Stimulated activated naive CD8-positive, alpha-beta T cell treated with anti-CD3 and anti-CD28 coated beads, Interleukin-15, Interleukin-2, amounts not matched to agents 100 U/mL and 50 U/mL, for 24 hours (primary cell): ENCODE measurements at places on chromosomes 1 and 21.
A peak's percentile ranks its signal among the peaks of the same experiment; 100 is the strongest.

- DNase-seq: peak; percentile 53
These were observed 11.0 kb upstream of the TNFRSF8 start for GRCh38 chr1:12052008-12052573.

- DNase-seq: no peak
These were observed 4.7 kb downstream of the UBR4 start for GRCh38 chr1:19205403-19205802.

- DNase-seq: no peak
These were observed 20.5 kb upstream of the NRDC start for GRCh38 chr1:51899022-51899421.

DNA sequence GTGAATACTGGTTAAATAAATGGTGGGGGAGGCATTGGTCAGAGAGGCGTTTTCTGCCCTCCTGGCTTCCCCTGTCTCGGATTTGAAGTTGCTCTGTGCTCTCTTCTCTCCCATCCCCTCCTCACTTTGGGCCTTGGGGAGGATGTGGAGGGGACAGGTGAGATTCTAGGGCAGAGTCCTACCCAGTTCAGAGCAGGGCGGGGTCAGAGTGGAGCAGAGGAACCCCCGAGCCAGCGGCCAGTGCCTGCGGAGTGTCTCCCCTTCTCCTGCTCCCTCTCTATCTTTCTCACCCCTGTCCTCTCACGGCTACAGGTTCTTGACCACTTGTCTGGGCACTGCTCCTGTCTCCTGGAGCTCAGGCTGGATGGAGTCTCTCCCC, 8.1 kb downstream of the KNCN start:
- DNase-seq: no peak

DNA sequence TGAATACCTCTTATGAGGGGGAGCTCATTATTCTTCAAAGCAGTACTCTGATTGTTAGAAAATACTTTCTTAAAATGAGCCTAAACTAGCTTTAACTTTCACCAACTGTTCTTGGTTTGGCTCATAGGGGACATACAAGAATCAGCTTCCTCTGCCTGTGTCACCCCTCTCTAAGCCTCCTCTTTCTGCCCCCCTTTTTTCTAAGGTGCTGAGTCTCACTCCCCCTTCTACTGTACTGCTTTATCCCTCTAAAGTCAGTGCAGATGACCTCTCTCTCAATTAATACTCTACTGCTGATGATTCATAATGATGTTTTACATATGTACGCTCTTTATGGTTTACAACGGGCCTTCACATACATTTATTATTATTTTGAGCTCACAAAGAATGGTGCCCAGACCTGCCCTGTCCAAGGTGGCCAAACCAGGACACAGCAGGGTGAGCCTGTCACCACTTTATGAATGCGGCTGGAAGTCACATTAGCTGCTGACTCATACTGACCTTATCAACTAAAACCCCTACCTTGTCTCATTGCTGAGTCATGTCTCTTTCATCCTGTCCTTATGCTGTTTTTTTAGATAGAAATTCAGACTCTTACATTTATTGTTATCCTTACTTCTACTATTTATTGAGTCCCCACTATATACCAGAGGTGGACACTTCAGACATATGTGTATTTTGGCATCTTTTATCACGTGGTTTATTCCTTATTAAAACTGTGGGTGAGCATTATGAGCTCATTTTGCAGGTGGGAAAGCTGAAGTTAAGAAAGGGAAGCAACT, 126.9 kb downstream of the RNF220 start:
- no peak for DNase-seq

- peak; percentile 66 for DNase-seq
These were observed 2.1 kb upstream of the AHDC1 start for GRCh38 chr1:27605796-27606707.

DNA sequence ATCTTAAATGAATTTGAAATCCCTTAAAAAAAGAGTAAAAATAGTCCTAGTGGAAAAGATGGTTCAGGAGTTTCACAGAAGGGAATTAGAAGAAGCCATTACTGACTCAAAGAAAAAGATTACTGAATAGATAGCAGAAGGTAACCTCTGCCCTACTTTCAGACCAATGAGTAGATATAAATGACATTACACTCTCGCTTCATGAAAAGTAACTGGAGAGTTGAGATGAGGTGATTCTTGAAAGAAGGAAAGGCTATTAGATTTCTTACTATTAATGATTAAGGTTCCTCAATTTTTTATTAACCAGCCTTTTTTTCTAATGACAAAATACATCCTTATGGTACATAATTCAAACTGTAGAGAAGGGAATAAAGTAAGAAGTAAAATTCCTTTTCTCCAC, 28.3 kb downstream of the CCN1 start:
- DNase-seq: no peak

DNA sequence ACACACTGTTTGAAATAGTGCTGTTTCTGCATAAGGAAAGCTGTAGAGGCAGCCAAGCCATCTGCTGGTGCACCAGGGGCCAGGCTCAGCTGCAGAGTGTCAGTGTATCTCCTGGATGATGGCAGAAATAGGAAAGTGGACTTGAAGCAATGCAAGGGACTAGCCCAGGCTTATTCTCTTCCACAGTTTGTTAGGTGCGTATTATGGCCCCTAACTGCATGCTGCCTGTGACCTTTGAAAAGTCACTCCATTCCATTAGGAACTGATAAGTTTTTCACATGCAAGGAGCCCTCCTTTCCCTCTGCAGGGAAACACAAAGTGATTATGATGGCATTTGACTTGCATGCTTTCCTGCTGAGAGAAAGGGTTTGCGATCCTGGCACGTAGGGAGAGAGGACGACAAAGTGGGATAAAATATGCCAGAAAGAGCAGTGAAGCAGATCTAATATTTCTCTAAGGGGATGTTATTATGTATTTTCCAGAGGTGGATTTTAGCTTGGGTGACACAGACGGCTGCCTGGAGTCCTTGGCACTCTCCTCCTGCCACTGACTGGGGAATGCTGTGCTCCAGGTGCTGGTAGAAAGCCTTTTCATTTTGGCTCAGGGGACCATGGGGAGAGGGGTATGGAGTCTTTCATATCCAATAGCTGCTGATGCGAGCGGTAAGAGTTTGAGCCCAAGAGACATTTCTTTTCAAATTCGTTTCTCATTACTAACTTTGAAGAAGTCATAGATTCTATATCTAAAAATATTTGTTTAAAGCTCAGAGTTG, 402.1 kb upstream of the B3GALT2 start:
- no peak for DNase-seq

GRCh38 chr1:28915031-28915895, 894 bp downstream of the EPB41 start:
- DNase-seq: peak; percentile 51

DNA sequence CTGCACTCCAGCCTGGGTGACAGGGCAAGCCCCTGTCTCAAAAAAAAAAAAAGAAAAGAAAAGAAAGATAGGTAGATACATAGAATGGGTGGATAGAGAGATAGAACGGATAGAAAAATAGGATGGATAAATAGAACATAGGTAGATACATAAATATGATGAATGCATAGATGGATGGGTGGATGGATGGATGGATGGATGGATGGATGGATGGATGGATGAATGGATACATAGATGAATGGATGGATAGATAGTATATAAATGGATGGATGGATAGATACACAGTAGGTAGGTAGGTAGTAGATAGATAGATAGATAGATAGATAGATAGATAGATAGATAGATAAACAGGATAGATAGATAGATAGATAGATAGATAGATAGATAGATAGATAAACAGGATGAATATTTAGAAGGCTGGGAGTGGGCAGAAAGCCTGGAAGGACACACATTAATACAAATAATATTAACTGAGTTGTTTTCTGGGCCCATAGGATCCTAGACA, 87.0 kb downstream of the PDE9A start:
- no peak for DNase-seq

DNA sequence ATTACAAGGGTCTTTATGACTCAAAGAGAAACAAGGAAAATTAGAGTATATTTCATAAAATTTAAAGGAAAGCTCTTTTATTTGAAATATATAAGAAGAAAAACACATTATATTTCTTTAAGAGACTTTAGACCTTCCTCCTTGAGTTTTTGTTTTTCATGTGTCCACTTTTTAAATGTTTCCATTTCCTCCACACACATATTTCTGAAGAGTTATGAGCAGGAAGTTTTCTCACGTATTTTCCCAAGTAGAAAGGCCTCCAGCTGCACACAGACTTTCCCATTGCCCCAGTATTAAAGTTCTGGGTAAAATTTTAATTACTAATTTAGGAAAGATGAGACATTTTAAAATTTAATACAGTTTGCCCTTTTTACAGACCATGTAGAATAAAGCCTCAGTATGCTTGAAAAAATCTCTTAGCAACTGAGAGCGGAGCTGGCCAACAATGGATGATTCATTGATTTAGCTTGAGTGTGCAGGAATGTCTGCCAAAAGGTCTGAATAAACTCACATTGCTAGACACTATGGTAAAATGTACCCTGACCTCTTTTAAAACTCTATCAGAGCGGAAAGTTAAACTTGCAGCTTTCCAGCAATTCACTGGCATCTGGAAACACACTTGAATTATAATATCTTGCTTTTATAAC, 57.9 kb downstream of the DDAH1 start:
- DNase-seq: no peak

GRCh38 chr1:12177999-12178441, 11.2 kb downstream of the TNFRSF1B start:
- peak; percentile 94 for DNase-seq

DNA sequence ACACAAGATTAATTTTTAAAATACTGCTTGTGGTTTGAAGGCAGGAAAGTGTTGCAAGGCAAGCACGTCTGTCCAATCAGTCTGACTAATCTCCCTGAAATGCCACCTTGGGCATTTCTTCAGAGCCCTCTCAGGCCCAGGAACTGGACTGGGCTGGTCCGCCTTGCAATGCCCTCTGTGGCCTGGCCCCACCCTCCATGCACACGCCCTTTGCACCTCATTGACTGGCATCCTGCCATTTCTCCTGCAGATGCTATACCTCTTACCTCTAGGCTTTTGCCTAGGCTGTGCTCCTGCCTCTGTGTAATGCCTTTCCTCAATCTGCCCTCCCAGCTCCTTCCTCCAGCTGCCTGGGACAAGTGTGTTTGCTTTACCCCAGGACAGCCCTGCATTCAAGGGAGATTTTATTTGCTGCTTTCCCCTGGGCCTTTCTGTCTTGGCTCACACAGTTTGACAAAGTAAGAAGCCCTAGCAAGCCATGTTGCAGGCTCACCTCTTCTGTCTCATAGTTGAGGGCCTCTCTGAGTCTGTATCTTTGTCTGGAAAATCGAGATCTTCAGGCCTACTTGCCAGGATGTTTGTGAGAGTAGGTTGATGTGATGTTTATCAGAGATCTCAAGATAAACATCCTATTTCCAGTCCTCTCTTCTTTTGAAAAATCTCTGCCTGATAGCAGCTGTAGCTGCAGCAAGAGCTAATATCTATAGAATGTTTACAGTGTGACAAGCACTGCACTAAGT, 149.2 kb upstream of the JUN start:
- DNase-seq: no peak

- DNase-seq: no peak
These were observed 56.9 kb downstream of the SEC16B start for GRCh38 chr1:177912991-177913390.
